Globus pallidus (tissue), 1 donor: ENCODE measurements at places on chromosomes 1 and 21.

GRCh38 chr1:234756066-234756774 is 146.2 kb upstream of the IRF2BP2 start:
- DNase-seq = no peak

GRCh38 chr1:156382561-156382960 is 13.6 kb downstream of the RHBG start:
- no peak for DNase-seq

- DNase-seq = peak; percentile 63
Measured at GRCh38 chr1:93629101-93630059, 52.3 kb downstream of the BCAR3 start.

GRCh38 chr21:39121600-39122355 is 61.5 kb downstream of the PSMG1 start:
- no peak for DNase-seq

DNA sequence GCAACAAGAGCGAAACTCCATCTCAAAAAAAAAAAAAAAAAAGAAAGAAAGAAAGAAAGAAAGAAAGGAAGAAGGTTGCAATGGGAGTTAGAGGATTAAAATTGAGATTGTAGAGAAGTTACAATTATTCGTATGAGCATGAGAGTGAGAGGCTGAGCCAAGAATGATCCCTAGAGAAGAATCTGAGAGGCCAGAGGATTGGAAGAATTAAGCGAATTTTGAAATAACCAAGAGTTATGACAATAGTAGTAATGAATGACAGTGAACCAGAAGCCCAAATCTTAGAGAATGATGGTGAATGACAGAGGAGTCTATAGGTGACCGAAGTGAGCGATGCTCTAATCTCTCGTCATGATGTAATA is 369 bp upstream of the ZYG11B start:
- no peak for DNase-seq

GRCh38 chr1:156232201-156232894 is 9.6 kb upstream of the BGLAP start:
- DNase-seq = no peak

GRCh38 chr1:221190249-221190648 is 311.0 kb downstream of the HLX start:
- DNase-seq = no peak

DNA sequence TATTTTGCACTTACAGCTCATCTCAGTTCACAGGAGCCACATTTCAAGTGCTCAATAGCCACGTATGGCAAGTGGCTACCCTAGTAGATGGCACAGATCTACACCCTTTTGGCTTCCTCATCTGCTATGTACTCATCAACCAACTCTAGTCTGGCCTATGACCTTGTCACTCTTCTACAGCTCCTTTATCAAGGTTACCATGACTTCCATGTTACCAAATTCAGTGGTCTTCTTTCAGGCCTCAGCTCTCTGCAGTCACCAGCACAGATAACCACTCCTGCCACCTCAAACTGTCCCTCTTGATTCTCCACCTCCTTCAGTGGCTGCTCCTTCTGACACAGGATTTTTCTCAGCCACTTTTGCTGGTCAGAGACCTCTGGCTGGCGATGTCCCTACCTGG is 11.7 kb upstream of the USP48 start:
- no peak for DNase-seq

DNA sequence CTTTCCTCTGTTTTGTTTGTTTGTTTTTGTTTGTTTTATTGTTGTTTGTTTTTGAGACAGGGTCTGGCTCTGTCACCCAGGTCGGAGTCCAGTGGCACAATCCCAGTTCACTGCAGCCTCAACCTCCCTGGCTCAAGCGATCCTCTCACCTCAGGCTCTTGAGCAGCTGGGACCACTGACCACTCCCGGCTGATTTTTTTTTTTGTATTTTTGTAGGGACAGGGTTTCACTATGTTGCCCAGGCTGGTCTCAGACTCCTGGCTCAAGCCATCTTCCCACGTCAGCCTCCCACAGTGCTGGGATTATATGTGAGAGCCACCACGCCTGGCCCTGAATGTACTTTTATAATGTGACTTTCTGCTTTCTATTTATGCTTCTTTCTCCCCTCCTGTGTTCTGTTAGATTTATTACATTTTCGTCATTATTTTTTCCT is 5.0 kb upstream of the CALML6 start:
- no peak for DNase-seq

GRCh38 chr1:27668121-27668807 is 3.7 kb downstream of the IFI6 start:
- DNase-seq = no peak

GRCh38 chr1:182426442-182427430 is 23.2 kb upstream of the RGSL1 start:
- no peak for DNase-seq

DNA sequence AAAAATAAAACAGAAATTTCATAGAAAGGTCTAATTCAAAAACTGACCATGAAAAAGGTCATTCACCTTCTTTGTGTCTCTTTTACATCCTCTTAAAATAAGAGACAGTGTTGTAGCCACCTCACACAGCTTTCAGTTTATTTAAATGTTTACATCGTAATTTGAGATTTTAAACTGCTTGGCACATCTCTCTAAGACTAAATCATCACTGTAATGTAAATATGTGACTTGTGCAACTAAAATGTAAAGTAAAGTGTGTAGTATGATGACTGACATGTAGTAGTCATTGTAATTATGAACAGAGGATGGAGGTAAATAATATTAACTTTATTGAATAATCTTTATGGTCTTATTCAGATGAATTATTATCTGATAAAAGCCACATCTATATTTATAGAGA is 283.9 kb downstream of the KCNT2 start:
- DNase-seq = no peak

DNA sequence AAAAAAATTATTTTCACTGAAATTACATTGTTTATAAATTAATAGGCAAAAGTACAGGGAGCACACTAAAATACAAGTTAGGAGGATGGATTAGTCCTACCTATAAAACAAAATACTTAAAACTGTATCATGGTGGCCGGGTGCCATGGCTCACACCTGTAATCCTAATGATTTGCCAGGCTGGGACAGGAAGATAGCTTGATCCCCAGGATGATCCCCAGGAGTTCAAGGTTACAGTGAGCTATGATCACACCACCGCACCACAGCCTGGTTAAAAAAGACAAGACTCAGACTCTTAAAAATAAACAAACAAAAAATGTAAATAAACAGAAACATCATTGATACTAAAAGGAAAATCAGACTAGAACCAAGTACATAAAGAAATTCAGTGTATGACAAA is 53.5 kb downstream of the ASH1L start:
- DNase-seq = no peak

GRCh38 chr1:41648230-41648629 is 163.7 kb upstream of the EDN2 start:
- no peak for DNase-seq

- no peak for DNase-seq
Measured at GRCh38 chr1:94055459-94056122, 65.4 kb downstream of the ABCA4 start.

DNA sequence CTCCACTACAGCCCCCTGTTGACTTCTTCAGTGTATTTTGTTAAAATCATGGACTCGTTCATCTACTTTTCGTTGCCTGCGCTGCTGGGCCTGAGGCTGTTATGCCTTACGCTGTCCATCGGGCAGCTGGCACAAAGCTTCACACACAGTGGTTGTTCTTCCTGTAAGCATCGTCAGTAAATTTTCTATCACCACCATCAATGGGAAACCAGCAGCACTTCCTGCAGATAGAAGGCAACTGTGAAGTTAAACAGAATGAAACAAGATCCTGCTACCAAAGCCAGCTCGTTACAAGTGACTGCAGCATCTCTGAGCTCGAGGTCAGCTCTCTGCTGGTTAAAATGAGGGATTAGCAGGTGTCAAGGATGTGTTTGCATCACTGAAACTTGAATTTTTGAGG is 21.9 kb upstream of the PADI6 start:
- no peak for DNase-seq

GRCh38 chr1:23178414-23178813 is 9.8 kb upstream of the LUZP1 start:
- no peak for DNase-seq

GRCh38 chr1:65691972-65692371 is 100.7 kb upstream of the PDE4B start:
- DNase-seq = no peak

DNA sequence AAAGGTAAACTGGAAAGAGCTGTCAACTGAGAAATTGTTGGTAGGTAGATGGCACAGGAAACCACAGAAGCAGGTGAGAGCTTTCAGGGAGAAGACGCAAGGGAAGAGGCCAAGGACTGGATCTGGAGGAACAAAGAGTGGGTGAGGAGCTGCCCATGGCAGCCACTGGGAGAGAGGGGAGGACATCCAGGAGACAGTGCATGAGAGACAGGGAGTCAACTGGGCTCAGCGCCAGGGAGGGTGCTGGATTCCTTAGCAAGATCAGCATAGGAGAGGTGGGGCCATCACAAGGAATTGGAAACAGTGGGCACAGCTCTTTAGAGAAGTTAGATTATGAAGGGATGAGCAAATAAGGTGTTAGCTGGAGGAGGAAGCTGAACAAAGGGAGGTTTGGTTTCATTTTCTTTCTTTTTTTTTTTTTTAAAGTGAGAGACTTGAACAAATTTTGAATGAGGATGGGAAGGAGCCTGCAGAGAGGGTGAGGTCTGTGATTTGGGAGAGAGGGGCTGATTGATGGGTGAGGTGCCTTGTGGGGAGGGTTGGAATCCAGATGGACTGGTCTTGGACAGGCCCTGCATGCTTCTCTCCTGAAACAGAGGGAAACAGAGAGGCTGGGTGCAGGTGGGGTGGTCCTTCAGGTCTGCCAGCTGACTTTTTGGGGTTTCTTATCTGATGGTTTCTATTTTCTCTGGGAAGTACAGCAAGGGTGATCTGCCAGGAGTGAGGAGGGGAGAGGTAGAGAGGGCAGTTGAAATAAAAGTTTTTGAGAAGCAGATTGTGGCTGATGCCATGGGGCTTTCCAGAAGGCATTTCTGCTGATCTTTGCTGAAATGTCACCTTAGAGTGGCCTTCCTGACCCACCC is 5.4 kb downstream of the CYP4B1 start:
- no peak for DNase-seq

- no peak for DNase-seq
Measured at GRCh38 chr1:98458511-98459485, 202.7 kb upstream of the SNX7 start.
